ENCODE measurements at places on chromosomes 1 and 21.

- no peaks in the 10 kb centered on the region for H3K4me1 ChIP-seq
- no peak overlapping the region for H3K27ac ChIP-seq
- no peak for DNase-seq
- no peaks in the 10 kb centered on the region for H3K27me3 ChIP-seq
- no peaks in the 10 kb centered on the region for H3K36me3 ChIP-seq
These were observed 164.8 kb downstream of the KCNJ6 start for GRCh38 chr21:37751268-37751975.

GRCh38 chr1:74935446-74935845, 198.7 kb upstream of the LHX8 start:
- no peak overlapping the region for H3K27ac ChIP-seq
- H3K4me1 ChIP-seq = no peaks in the 10 kb centered on the region
- H3K4me3 ChIP-seq = no peak overlapping the region

DNA sequence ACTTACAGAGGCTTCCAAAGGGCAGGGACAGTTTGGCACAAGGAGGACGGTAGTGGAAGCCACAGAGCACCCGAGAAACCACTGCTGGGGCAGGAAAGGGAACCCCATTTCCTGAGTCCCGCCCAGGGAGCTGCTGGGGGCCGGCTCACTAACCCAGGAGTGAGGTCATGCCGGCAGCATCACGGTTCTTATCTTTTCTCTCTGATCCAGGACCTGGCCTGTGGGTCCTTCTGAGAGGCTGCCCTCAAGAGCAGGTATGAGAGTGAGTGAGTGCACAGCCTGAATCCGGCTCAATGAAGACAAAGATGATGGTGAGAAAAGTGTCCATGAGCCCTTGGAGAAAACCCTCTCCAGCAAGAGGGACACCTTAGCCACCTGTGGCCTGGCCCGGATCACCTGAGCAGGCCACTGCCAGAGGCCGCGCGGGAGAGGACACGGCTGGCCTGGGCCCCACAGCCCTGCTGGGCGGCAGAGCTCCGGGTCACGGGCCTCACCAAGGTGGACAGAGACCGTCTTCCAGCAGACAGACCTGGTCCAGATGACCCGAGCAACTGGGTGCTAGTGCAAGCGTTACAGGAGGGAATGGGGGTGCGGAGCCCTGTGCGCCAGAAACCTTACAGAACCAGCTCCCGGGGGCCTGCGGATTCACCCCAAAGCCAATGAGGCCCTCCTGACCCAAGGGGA, 94.9 kb downstream of the RIPK4 start:
- H3K27me3 ChIP-seq = peaks cover 14% of the 10 kb centered on the region
- no peaks in the 10 kb centered on the region for H3K36me3 ChIP-seq
- H3K27ac ChIP-seq = no peak overlapping the region
- peaks cover 3% of the 10 kb centered on the region for H3K4me1 ChIP-seq
- H3K4me3 ChIP-seq = no peak overlapping the region
- no peak for DNase-seq

- H3K4me3 ChIP-seq = no peak overlapping the region
- peaks cover 6% of the 10 kb centered on the region for H3K36me3 ChIP-seq
- H3K27me3 ChIP-seq = no peaks in the 10 kb centered on the region
- peaks cover 16% of the 10 kb centered on the region for H3K4me1 ChIP-seq
These were observed 9.9 kb upstream of the ATG4C start for GRCh38 chr1:62774006-62774405.

DNA sequence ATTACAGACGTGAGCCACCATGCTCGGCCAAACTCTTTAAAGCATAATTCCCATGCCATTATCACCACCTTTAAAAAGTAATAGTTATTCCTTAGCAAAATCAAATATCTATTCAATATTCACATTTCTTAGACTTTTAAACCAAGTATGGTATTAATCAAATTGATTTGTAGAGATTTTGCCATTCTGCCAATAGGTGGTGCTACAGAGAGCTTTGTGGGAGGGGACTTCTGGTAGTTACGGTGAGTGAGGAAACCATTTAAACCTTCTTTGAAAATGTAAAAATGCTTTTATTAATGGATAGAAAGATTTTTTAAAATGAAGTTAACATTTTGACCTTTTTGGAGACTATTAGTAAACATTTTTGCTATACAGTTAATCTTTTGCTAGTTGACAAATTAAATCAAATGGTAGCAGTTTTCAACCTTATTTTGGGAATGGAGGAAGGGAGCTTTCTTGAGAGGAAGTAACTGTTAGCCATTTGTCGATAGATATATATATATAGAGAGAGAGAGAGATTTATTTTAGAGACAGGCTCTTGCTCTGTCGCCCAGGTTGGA, 19.3 kb downstream of the IARS2 start:
- H3K27ac ChIP-seq = no peak overlapping the region
- DNase-seq = no peak
- no peaks in the 10 kb centered on the region for H3K27me3 ChIP-seq
- no peak overlapping the region for H3K4me3 ChIP-seq
- H3K36me3 ChIP-seq = peaks cover 34% of the 10 kb centered on the region

DNA sequence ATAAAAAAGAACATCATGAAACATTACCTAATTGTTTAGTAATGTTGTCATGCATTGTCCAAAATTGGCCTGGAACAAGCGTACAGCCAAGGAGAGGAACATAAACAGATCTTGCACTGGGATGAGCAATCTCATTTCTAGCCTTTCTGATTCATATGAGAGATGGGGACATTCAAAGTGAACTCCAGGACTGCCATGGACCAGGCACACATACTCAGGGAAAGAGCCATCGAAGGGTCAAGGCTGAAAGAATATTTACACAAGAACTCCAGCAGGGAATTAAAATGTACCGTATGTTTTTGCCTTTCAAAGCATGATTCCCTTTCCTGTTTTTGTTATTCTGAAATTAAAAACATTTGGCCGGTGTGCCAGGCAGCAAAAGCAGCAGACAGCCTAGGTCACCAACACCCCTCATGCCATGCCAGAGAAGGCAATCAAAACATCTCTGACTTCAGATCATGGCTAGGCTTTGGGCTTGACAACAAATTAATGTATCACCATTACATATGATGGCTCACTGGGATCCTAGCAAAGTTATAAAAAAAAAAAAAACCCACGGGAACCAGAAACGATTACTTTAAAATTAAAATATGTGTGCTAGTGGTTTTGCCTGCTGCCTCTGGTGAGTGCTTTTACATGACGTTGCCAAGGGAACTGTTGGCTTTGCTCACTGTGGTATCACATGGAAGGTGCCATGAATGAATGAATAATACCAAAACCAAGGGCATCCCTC, 159.8 kb downstream of the TGFBR3 start:
- no peak overlapping the region for H3K27ac ChIP-seq
- no peak for DNase-seq
- no peak overlapping the region for H3K4me3 ChIP-seq
- H3K36me3 ChIP-seq = no peaks in the 10 kb centered on the region

GRCh38 chr1:108200687-108201051, 526 bp upstream of the SLC25A24 start:
- peaks cover 6% of the 10 kb centered on the region for H3K36me3 ChIP-seq
- DNase-seq = peak; percentile 14
- peak overlapping the region; percentile 91 for H3K27ac ChIP-seq
- H3K27me3 ChIP-seq = no peaks in the 10 kb centered on the region
- peak overlapping the region; percentile 94 for H3K4me3 ChIP-seq
- H3K4me1 ChIP-seq = peaks cover 21% of the 10 kb centered on the region

- H3K27me3 ChIP-seq = peaks cover 3% of the 10 kb centered on the region
- H3K27ac ChIP-seq = no peak overlapping the region
- H3K36me3 ChIP-seq = no peaks in the 10 kb centered on the region
- H3K4me1 ChIP-seq = no peaks in the 10 kb centered on the region
These were observed 243.1 kb downstream of the CACNA1E start for GRCh38 chr1:181726320-181727012.

DNA sequence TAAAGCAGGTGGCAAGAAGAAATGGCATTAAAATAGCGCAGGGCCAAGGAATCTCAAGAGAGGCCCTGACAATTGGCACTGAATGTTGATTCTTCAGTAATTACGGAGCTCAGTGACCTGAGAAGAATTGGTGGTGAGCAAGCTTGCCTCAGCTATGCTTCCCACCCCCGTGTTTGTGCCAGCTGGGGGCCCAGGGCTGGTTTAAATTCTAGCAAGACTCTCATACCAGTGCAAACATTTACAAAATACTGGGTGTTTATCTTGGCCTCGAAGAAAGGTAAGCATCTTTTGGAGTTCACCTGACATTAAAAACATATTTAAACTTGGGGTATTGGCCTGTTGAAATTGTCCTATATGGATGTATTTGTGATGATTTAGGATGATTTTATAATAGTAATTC, 296.7 kb upstream of the USP25 start:
- H3K27ac ChIP-seq = no peak overlapping the region
- H3K4me1 ChIP-seq = peaks cover 9% of the 10 kb centered on the region
- no peak overlapping the region for H3K4me3 ChIP-seq
- no peak for DNase-seq
- no peaks in the 10 kb centered on the region for H3K27me3 ChIP-seq

All from stimulated activated naive B cell treated with anti-CD40 and anti-IgM and Interleukin-4, amounts not matched to agents 10 μg/mL and 1 μg/mL and 100 μg/mL, for 72 hours (primary cell).